Stimulated activated CD8-positive, alpha-beta memory T cell treated with anti-CD3 and anti-CD28 coated beads, Interleukin-2, amount 100 ng/mL, for 1 hour (primary cell): ENCODE measurements at places on chromosomes 3 and 15.

DNA sequence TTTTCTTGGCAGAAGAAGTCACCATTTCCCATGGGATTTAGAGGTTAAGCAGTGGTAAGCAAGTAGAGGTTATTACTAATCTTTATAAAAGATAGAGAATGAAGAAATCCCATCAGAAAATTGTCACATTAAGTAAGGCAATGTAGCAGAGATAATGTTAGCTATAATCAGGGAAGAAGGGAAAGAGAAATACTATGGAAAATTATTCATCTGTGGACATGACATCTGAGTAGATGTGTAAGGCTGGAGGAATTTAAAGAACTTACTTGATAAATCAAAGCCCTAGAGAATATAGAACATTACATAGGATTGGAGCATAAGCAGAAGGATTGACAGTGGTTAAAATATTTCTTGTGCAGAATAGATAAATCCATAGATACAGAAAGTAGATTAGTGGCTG, 553.1 kb upstream of the CBLB start:
- no peak for DNase-seq

DNA sequence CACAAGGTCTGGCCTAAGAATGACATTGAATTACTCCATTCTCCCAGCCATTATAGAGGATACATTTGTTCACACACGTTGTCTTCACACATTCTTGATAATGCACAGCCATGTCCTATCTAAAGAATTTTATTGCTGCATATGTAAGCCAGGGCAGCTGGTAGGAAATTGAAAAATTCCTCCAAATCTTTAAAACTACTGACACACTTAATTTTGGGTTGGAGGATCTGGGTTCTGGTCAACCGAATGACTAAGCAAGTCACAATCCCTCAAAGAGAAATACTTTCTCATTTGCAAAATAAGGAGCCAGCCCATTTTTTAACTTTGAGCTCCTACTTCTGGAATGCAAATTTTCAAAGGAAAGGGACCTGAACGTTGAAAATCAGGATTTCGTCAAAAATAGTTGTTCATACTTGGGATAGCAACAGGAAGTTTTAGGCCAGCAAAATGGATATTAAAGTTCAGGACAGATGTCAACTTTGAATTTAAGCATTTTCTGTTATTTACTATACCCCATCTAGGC, 638.3 kb downstream of the NTRK3 start:
- no peak for DNase-seq

- no peak for DNase-seq
Measured at GRCh38 chr3:100538339-100538706, 45.9 kb downstream of the TMEM45A start.

DNA sequence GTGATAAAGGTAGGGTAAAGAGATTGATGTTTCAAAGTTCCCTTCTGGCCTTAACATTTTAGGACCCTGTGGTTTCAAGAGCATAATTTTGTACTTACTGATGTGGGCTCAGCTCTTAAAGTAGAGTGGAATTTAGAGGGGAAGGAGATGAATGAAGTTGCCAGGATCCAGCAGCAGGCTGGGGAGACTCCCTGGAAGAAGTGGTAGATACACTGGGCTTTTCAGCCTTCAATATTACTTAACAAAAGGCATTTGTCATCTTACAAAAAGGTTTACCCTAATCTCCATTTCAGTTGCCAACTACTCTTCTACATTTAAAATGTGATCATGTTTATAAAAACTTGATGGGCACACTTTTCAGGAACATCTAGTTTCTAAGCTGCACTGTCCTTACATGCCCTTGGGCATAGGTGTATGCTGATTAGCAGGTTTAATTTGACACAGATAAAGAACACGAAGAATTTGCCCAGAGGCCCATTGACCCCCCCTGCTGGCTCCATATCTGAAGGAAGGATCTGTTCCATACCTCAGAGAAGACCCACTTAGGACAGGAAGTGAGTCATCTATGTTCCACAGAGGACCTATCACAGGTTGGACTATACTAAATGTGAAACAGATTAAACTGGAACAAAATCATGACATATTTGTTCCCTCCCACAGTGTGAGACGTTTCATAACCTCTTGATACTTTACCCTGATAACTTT, 93.0 kb upstream of the LPP start:
- no peak for DNase-seq

DNA sequence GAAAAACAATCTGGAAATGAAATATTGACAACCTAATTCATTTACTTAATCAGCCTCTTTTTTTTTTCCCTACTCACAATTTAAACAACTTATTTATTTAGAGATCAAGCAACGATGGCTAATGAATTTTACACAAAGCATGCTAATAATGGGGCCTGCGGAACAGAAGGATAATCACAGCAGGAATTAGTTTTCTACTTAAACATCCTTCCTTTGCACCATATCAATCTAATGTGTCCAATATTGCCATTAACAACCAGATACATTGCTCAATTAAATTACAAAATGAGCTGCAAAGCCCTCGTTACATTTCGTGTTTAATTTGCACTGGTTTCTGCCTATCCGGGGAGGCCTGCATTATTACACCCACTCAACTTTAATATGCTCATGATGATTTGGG, 99.2 kb downstream of the RAB11A start:
- DNase-seq: no peak

DNA sequence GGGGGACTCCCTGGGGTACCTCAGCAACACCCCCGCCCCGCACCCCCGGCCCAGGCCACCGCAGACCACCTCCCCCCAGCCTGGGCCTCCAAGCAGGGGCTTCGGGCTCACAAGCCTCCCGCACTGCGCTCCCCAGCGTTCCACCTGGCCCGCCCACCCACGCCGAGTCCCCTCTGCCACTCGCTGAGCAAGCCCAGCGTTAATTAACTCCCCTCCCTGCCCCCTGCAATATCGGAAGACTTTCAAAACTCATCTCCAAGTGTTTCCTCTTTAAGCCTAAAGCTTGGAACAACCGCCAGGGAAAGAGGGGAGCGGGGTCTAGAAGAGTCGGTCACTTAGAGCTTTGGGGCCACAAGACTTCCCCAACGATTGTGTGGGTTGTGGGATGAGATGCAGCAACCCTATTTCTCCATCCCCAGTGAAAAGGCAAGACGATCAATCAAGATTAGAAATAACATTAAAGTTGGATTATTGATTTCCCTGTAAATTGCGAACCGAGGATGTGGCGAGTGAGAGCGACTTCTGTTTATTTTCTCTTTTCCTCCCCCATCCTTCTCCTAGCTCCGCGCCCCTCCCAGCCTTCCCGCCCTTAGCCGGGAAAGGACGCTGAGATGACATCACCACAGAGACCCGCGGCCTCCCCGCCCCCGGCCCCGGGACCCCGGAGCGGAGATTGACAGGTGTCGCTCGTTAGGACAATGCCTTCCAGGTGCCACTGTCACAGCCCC, 30.2 kb downstream of the NR2F2 start:
- no peak for DNase-seq

GRCh38 chr3:167323572-167323971, 56.5 kb downstream of the ZBBX start:
- no peak for DNase-seq

DNA sequence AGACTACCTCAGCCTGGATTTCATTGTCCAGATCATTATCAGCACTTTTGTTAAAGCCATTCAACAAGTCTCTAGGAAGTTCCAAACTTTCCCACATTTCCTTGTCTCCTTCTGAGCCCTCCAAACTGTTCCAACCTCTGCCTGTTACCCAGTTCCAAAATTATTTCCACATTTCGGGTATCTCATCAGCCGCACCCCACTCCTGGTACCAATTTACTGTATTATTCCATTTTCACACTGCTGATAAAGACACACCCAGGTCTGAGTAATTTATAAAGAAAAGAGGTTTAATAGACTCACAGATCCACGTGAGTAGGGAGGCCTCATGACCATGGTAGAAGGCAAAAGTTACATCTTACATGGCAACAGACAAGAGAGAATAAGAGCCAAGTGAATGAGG, 1198.3 kb upstream of the ALCAM start:
- DNase-seq: no peak

DNA sequence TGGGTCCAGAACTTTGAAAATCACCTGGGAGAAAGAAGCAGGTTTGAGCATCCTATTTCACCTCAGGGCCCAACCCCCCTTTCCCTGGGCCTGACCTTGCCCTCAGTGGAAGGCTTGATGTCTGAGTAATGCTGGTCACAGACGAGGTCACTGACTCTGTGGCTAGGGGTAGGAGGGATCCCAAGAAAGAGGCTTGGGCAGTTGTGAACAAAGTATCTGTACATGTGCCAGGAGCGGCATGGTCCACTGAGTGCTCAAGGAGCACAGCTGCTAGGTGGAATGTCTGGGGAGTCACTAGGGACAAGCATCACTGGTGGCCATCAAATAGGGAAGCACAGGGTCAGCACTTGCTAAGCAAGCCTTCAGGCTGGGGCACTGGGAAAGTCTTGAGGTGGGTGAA, 7.3 kb downstream of the CCDC71 start:
- DNase-seq: no peak

GRCh38 chr3:169971522-169971921, 4.9 kb downstream of the SEC62 start:
- no peak for DNase-seq

GRCh38 chr3:125245521-125245920, 33.0 kb upstream of the SLC12A8 start:
- no peak for DNase-seq

DNA sequence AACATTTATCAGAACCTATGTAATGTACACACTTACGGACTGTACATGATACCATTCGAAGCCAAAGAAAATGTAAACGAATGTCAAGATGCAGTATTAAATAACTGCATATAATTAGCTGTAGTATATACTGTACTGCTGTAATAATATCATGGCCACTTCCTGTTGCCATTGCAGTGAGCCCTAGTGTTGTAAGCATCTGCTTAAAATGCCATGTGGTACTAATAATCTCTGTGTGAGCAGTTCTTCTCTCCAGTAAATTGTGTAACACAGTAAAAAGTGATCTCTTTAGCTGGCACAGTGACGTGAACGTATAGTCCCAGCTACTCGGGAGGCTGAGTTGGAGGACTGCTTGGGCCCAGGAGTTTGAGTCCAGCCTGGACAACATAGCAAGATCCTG, 8.6 kb downstream of the SPG11 start:
- DNase-seq: no peak

DNA sequence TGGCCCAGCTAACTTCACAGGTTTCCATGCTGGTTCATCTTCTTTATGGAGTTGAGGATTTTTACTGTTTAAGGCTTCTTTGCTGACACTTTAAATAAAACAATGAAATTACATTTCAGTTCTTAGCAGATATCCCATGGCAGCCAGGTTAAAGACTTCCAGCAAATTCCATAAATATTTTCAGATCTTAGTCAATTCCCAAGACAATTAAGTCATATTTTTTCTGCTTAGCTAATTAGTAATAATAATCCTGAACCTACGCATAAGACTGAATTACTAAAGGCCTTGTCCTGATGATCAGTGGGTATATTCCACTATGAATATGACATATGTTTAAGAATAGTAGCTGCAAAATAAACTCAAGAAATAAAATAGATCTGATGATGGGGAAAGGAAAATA, 83.3 kb downstream of the NR2E3 start:
- DNase-seq: no peak

DNA sequence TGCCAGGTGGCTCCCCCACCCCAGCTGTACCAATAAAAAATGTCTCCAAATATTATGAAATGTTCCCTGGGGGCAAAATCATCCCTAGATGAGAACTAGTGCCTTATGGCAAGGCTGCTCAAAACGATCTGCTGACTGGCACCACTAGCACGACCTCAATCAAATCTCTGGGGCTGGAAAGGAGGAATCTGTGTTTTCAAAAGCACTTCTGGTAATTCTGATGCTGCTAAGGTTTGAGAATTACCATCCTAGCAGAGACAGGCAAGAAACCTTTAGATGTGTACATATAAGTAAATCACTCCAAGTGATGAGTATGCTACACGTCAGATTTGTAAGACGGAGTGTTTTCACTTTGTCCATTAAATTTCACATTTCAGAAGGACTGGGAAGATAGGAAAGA, 360.1 kb upstream of the THRB start:
- no peak for DNase-seq

- DNase-seq: no peak
Measured at GRCh38 chr3:141076797-141077571, 25.8 kb downstream of the SPSB4 start.

GRCh38 chr15:89052474-89052873, 35.8 kb upstream of the ABHD2 start:
- no peak for DNase-seq

- no peak for DNase-seq
Measured at GRCh38 chr3:170765419-170766078, 104.4 kb downstream of the RPL22L1 start.

GRCh38 chr3:136149667-136150066, 46.5 kb downstream of the MSL2 start:
- no peak for DNase-seq

- no peak for DNase-seq
Measured at GRCh38 chr3:73950865-73951558, 326.3 kb upstream of the PDZRN3 start.

GRCh38 chr15:40054855-40055575, 16.0 kb upstream of the SRP14 start:
- DNase-seq: no peak

DNA sequence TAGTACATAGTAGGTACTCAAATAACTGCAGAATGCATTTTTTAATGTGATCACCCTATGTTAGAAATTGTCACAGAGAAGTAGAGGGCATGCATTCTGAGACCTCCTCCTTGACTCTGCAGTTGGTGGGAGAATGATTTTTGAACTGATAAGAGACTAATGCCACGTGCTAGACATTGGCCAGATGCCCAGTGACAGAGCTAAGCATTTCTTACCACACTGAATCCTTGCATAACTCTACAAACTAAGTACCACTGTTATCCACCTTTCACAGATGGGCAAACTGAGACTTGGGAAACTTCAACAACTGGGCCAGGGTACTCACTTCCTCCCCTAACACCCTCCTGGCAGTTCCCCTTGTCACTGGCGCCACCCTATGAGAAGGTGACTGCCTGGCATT, 33.5 kb upstream of the SPATA12 start:
- no peak for DNase-seq

DNA sequence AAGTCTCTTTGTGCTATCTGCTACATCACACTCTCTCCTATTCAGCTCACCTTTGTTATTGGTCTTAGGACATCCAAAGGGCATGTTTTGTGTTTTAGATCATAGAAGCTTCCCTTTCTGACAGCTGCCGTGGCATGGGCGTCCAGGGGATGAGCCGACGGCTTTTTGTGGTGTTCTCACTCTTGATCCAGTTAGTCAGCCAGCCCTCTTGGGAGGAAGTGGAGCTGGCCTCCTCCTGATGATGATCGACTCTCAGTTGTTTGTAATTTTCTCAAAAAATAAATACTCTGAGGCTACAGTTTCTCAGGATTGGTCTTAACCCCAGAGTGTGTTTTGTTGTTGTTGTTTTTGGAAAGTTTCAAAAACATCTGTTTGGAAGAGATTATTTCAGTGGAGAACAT, 34.4 kb downstream of the BOC start:
- no peak for DNase-seq

GRCh38 chr3:45554006-45554666, 40.4 kb upstream of the LIMD1 start:
- DNase-seq: no peak

- DNase-seq: no peak
Measured at GRCh38 chr3:58857402-58857801, 190.8 kb upstream of the FAM3D start.

- DNase-seq: no peak
Measured at GRCh38 chr3:177169936-177170722, 27.2 kb downstream of the TBL1XR1 start.

GRCh38 chr15:78842519-78842918, 30.2 kb upstream of the MORF4L1 start:
- DNase-seq: no peak
